ENCODE measurements at places on chromosomes 4 and X.

- DNase-seq = no peak
Observed at GRCh38 chr4:1599026-1599481, 85.1 kb downstream of the FAM53A start.

DNA sequence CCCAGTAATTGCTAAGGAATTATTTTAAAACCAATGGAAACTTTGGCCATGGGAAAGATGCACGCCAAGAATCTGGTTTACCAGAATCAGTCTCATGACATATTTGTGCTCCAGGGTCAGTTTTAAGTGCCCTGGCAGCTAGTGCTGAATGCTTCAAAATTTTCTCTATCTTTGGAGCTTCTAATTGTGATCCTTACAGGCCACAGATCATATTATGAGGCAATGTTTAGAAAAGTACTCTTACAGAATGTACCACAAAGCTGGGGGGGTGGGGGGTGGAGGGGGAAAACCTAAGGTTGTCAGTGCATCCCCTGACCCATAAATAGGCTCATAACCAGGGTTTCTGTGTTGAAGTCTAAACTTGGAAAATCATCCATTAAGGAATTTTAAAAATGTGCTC lies 514.5 kb downstream of the INPP4B start:
- no peak for DNase-seq

GRCh38 chr4:120994521-120994920 lies 72.0 kb upstream of the PRDM5 start:
- no peak for DNase-seq

- DNase-seq = no peak
Observed at GRCh38 chr4:835148-836002, 9.4 kb upstream of the CPLX1 start.

- DNase-seq = no peak
Observed at GRCh38 chr4:95601356-95601755, 52.6 kb upstream of the UNC5C start.

Measured in AG04450 (cell line).